Stimulated activated CD4-positive, alpha-beta T cell treated with anti-CD3 and anti-CD28 coated beads, Interleukin-1b, Interleukin-23, amount 100 ng/mL, for 4 hours (primary cell): ENCODE measurements at places on chromosomes 3 and 15.
A peak's percentile ranks its signal among the peaks of the same experiment; 100 is the strongest.

DNA sequence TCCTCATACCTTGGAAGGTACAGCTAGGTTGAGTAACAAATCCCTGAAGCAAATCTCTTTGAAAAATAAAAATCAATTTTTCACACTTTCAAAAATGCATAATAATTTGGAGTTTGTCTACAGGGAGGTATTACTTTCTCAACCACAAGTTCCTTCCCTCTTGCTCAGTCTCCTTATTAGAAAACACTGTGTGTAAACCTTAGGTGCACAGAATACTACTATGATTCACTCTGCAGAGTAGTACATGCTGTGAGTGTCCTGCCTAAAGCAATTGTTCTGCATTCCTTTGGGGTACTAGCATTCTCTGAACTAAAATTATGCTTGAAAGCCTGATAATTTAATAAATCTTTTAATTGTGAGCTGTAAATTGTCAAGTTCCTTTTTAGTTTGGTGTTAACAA, 115.9 kb upstream of the EPHA3 start:
- no peak for DNase-seq

GRCh38 chr15:38464675-38465074, 10.7 kb downstream of the FAM98B start:
- DNase-seq, result no peak

- DNase-seq, result no peak
Measured at GRCh38 chr3:16795581-16795980, 89.2 kb upstream of the PLCL2 start.

DNA sequence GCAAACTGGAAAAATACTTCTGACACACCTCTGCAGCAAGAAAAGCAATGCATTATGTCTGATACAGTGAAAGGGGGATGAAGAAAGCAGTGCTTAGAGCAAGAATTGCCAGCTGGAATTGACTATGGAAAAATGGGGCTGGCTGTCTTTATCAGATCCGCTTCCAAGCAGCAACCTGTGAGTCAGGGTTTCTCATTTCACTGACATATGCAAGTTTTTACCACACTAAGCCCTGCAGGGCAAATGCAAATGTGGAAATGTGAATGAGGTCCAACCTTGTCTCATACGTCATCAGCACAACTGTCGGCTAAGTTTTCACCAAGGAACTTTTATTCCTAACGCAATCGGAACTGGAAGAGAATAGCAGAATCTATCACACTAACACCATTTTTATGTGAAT, 172.5 kb upstream of the GADL1 start:
- no peak for DNase-seq

- DNase-seq, result no peak
Measured at GRCh38 chr3:154126651-154127050, 5.5 kb downstream of the ARHGEF26 start.

DNA sequence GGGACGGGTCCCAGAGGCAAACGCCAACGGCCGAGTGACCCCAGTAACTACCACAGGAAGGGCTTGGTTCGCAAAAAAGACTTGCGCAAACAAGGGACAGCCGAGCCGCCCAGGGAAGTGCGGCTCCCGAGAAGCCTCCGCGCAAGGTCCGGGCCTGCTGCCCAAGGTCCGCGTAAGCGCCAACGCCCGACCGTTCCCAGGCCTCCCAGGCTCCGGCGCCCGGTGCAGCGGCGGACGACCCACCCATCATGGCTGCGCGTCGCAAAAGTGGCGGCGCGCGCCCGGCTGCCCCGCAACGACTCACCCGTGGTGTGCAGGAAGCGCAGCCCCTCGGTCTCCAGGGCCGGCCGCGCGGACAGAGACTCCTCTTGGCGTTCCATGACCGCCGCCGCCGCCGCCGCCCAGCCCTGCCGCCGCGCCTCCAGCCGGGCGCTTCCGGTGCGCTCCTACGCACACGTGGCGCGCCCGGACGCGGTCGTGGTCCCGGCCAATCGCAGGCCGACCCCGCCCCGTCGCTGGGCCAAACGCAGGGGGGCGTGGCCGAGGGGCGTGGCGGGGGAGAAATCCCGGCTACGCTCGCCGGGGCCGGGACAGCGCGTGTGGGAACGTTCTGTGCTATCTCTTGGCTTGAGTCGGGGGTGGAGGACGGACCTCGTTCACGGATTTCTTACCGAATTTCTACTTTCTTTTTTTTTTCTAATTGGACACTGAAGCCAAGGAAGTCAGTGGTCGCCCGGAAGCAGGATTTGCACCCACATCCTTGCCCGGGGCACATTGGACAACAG, at the start of gene SELENOS:
SELENOS (minus strand) TSS at position 448 of the 785 bp plus-strand sequence; CDS start at position 380, 68 bp downstream.
- DNase-seq, result peak; percentile 79

GRCh38 chr3:72537448-72537847, 310.8 kb downstream of the SHQ1 start:
- DNase-seq, result no peak

- no peak for DNase-seq
Measured at GRCh38 chr3:125220727-125221429, 8.3 kb upstream of the SLC12A8 start.
